IMR-90 (cell line): ENCODE measurements at places on chromosomes 6 and 20.

DNA sequence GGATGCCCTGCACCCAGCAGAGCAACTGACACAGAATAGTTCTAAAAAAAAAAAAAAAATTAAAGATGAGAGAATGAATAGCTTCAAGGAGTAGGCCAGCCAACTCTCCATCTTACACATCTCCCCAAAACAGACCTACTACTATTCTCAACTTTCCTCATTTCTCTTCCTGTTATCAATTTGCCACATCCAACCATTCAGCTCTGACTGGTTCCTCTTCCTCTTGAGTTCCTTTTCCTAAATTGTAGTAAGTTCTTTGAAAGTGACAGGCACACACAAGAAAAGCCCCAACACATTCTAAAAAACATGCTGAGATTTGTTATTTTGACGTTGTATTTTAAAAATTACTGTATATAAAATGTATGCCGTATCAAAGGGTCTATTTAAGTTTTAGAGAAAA, 117.2 kb downstream of the PDSS2 start:
- no peak for DNase-seq

DNA sequence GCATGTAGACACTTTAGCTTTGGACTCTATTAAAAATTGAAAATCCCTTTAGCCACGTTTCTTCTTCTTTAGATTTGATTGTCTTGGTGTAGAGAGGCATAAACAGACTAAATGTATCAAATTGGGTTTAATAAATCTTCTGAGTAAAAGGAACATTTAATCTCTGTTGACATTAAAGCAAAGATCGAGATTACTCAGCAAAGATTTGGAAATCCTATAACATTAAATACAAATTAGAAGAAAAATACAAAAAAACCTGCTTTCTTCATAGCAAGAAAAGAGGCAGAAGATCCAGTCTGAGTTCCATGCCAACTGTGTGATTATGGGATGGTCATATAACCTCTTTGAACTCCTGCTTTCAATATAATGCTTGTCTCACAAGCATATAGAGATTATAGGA, 172.3 kb downstream of the GJA1 start:
- DNase-seq, result no peak

DNA sequence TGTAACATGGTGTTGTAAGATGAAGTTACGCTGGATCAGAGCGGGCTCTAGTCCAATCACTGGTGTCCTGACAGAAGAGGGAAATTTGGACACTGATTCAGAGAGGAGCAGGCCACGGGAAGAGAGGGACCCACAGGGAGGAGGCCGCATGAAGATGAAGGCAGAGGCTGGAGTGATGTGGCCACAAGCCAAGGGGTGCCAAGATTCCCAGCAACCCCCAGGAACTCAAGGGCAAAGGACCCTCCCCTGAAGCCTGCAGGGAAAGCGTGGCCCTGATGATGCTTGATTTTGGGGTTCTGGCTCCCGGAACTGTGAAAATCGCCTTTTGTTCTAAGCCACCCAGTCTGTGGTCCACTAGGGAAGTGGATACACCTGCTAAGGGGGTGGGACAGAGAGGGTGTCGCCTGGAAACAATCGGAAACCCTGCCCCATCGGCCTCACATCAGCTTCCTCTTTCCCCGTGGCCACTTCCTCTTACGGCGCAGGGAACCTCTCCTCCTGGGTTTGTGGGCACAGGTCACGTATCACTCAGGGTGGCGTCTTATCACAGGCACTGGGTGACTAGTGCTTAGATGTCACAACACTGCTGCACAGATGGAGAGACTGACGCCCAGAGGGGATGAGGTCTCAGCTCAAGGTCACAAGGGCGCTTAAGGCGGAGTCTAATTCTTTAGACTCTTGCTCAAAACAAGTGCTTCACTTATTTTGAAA, 58.0 kb downstream of the SULF2 start:
- no peak for DNase-seq

- DNase-seq, result no peak
Measured at GRCh38 chr6:35191889-35192288, 21.9 kb upstream of the SCUBE3 start.

GRCh38 chr6:35496841-35497570, at the start of gene TEAD3:
Gene TEAD3 (minus strand): TSS chr6:35497079.
- DNase-seq, result peak; percentile 56

DNA sequence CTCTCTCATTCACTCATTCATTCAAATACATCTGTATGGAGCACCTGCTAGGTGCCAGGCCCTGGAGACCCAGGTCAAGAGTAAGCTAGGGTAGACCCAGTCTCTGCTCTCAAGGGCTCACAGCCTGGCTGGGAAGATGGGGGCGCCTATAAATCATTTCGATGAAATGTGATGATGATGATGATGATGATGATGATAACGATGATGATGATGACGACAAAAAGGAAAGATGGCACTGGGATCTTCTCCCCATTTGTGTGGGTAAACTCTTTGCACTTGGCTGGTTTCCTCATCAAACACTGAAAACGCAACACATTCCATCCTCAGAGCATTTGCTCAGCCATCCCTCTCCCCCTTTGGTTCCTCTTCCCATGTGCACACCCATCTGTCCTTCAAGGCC, 188.0 kb upstream of the CDYL start:
- no peak for DNase-seq

GRCh38 chr20:24892522-24892921, 56.5 kb upstream of the CST7 start:
- DNase-seq, result no peak

DNA sequence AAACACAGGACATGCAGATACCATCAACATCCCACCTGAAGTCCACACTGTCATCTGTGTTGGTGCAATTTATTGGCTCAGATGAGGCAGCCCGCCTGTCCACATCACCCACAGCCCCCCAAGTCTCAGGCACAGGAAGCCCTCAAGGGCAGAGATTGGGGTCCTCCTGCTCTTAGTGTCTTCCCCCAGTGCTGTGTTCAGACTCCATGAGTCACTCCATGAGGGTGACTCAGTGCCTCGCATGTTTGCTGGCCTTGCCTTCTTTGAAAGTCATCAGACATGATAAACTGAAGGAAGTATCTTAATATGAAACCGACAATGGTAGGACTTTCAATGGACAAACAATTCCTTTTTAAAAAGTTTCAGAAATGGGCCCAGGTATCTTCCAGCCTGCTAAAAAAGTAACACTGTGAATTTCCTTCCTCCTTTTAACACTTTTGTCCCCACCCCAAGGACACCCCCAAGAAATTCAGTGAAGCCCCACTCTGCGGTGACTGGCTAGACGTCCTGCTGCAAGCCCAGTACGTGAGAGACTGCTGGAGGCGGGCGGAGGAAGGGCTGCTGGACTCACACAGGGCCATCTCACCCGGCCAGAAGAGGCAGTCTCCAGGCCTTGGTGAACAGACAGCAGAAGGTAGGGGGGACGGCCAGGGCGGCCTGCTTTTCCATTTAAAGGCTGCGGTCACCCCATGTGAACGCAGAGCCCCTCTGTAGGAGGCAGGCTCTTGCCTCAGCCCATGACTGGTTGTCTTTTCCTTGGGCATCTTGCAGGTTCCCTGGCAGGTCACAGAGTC, 43.0 kb upstream of the KCNK16 start:
- peak; percentile 38 for DNase-seq

- peak; percentile 87 for DNase-seq
Measured at GRCh38 chr20:25573288-25574251, 11.8 kb downstream of the NINL start.

GRCh38 chr6:1604158-1605003, 5.3 kb upstream of the FOXC1 start:
- peak; percentile 36 for DNase-seq

GRCh38 chr20:53077373-53078205, 105.4 kb downstream of the TSHZ2 start:
- DNase-seq, result no peak

DNA sequence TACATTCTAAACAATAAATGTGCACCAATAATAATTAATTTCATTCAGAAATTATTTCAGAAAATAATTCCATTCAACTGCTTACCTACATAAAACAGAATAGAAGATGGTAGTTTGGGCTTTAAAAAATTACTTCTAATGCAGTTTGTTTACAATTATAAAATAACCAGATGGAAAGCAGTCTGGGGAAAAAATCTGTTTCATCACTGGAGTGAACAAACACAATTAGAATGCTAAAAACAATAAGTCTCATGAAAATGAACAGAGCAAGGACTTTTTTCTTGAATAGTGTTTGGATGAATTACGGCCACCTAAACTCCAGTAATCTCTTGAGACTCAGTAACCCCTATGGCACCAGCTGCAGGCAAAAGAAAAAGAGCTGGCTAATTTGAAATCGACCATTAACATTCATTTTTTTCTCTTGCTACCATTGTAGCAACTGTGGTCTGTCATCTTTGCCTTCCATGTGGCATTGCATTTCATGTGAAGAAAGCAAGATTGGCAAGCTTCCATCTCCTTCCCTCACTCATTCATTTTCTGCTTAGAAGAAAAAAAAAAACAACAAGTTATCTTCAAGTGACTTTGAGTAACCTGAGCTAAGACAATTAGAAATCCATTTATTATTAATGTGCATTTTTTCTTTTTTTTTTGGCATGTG, 88.4 kb upstream of the CEP85L start:
- DNase-seq, result no peak

GRCh38 chr6:158481690-158482473, 78.0 kb upstream of the TMEM181 start:
- DNase-seq, result peak; percentile 85

- peak; percentile 98 for DNase-seq
Measured at GRCh38 chr6:13302751-13303667, 25.3 kb downstream of the TBC1D7 start.

DNA sequence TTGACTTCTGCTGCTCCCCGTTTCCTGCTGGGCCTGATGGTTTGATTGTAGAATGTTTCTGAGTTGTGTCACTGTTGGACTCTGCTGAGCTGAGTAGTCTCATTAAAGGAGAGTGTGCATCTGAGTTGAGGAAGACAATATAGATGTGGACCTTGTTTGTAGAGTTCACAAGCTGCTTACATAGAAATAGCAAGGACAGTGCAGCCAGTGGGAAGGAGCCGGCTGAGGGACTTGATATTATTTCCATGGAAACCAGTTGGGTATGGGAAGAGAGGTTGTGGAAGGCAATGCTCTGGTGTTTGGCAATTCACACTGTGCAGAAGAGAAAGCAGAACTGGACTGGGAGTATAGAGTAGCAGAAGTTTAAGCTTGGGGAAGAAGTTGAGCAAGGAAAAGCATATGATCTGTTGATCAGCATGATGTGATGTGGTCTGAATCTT, 14.8 kb downstream of the IGF2R start:
- DNase-seq, result peak; percentile 51

- peak; percentile 91 for DNase-seq
Measured at GRCh38 chr6:42726485-42727086, 4.2 kb upstream of the PRPH2 start.

GRCh38 chr6:83273596-83273995, 80.4 kb downstream of the RWDD2A start:
- DNase-seq, result peak; percentile 72

GRCh38 chr6:130035211-130035610, 16.8 kb downstream of the L3MBTL3 start:
- peak; percentile 34 for DNase-seq

- DNase-seq, result no peak
Measured at GRCh38 chr20:58238490-58238889, 10.0 kb upstream of the ANKRD60 start.

GRCh38 chr6:16286151-16286522, 47.8 kb downstream of the GMPR start:
- DNase-seq, result peak; percentile 38

DNA sequence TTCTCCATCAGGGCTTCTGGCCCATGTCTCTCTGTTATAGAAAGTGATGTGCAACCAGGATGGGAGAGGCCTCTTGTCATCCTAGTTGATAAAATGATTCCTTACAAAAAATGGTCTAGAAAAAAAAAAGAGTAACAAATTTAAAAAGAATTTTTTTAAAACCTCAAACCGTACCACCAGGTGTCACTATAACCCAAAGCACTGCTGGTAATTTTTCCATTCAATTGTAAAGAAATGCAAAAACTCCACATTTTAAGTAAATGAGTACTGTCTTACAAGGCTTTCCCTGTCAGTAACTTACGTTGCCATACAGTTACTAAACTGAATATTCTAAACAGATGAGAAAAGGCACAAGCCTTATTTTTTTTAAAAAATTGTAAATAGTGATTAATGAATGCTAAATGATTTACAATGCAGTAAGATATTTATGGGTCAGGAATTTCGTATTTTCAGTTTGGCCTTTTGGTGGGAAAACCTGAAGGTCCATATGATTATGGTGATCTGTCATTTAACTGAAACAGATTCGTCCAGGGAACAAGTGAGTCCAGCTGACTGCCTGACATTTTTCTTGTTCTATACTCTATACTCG, 95.4 kb downstream of the OGFRL1 start:
- peak; percentile 72 for DNase-seq
